ENCODE measurements at places on chromosomes 6 and 20. TPM values are rescaled to one million over a fixed set of nuclear protein-coding genes. Genes with fewer than 3 reads are reported as not detected.

GRCh38 chr6:19753826-19754225 is 83.3 kb upstream of the ID4 start:
- no peak for DNase-seq
- H3K36me3 ChIP-seq, result no peaks in the 10 kb centered on the region
- no peak overlapping the region for H3K27ac ChIP-seq
- H3K27me3 ChIP-seq, result no peaks in the 10 kb centered on the region

GRCh38 chr6:90249458-90249857 is 47.2 kb downstream of the BACH2 start:
- no peaks in the 10 kb centered on the region for H3K27me3 ChIP-seq
- H3K4me3 ChIP-seq, result no peak overlapping the region
- no peak for DNase-seq
- H3K36me3 ChIP-seq, result peaks cover 3% of the 10 kb centered on the region
- no peak overlapping the region for H3K27ac ChIP-seq

DNA sequence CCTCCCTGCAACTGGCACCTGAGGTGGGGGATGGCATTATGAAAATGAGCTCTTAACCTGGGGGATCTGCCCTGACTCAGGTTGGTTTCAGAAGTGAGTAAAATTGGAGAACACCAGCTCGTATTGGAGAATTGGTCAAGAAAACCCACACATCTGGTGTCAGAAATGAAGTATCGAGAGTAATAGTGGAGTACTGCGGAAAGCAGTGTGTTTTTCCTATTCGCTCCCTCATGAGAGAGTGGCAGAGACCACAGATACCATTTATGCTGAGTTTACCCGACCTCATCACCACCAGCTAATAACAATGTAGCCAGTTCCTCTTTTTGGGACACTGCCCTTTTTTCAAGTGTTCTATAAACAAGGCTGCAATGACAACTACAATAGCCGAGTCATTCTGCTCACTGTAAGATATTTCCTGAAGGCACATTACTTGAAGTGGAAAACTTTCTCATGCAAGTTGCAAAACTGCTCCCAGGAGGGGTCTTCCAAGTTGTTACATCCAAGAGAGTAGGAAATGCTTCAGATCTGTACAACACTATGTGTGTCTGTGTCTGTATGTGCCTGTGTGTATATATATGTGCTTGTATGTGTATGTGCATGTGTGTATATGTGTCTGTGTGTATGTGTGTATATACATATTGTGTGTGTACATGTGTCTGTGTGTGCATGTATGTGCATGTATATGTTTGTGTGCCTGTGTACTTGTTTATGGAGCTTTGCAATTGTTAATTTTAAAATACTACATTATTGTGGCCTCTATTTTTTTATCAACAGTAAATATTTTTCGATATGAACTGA is 106.0 kb upstream of the CST7 start:
- DNase-seq, result no peak
- H3K36me3 ChIP-seq, result no peaks in the 10 kb centered on the region
- H3K4me3 ChIP-seq, result no peak overlapping the region
- no peaks in the 10 kb centered on the region for H3K27me3 ChIP-seq
- no peaks in the 10 kb centered on the region for H3K4me1 ChIP-seq
- H3K27ac ChIP-seq, result no peak overlapping the region

DNA sequence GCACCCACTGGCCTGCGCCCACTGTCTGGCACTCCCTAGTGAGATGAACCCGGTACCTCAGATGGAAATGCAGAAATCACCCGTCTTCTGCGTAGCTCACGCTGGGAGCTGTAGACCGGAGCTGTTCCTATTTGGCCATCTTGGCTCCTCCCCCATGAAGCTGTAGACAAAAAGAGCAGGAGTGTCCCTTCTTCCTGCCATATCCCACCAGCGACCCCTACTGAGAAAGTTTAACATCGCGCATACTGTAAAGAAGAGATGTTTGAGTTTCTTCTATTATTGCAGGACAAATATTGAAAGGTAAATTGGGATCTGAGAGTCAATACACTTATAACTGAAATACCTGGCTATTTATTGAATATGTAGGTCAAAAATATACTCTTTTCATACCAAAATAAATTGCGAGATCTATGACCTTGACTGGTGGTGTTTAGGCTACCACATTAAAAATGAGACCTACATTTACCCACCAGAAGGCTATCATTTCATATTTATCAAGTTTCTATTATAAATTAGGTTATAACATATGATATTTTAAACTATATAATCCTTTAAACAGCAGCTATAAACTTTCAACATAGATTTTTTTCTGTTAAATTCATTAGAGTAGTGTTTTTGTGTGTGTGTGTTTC is 586.3 kb downstream of the HTR1B start:
- H3K4me3 ChIP-seq, result no peak overlapping the region
- no peaks in the 10 kb centered on the region for H3K4me1 ChIP-seq
- H3K27ac ChIP-seq, result no peak overlapping the region
- no peaks in the 10 kb centered on the region for H3K36me3 ChIP-seq

DNA sequence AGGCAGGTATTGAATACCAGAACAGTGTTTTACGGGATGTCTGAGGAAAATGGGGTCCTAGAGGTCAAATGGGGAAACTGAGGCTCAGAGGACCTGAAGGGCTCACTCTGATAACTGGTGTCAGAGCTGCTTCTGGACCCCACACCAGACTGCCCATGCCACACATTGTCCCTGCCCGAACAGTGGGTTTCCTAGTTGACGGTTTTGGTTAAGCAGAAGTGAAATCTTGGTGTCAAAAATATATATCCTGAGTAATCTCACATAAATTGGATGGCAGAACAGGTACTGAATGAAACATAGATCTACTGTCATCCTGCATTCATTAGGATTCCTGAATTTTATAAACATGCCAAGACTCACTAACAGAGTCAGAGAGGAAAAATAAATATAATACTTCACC is 16.3 kb downstream of the NOX3 start:
- peaks cover 2% of the 10 kb centered on the region for H3K4me1 ChIP-seq
- DNase-seq, result no peak
- H3K36me3 ChIP-seq, result no peaks in the 10 kb centered on the region
- H3K27me3 ChIP-seq, result no peaks in the 10 kb centered on the region
- H3K27ac ChIP-seq, result no peak overlapping the region

DNA sequence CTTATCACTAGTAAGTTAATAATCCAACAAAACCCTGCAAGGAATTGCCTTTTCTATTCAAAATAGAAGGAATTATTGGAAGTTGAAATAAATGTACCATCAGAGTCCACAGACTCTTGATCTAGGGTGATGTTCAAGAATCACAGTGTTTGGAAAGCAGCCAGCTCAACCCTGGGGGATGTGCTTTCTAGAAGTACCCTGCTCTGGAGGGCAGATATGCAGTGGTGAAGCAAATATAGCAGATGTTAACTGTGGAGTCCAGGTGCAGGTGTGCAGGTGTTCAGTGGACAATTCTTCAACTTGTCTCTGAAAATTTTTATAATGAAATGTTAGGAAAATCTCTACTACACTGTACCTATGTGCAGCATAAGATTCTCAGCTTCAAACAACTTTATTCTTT is 9.1 kb upstream of the INSM1 start:
- no peak for DNase-seq
- no peaks in the 10 kb centered on the region for H3K27me3 ChIP-seq
- H3K27ac ChIP-seq, result no peak overlapping the region
- no peaks in the 10 kb centered on the region for H3K36me3 ChIP-seq
- H3K4me1 ChIP-seq, result no peaks in the 10 kb centered on the region

GRCh38 chr6:144338951-144339700 is 54.0 kb downstream of the UTRN start:
- no peaks in the 10 kb centered on the region for H3K36me3 ChIP-seq
- peaks cover 26% of the 10 kb centered on the region for H3K4me1 ChIP-seq
- H3K4me3 ChIP-seq, result no peak overlapping the region

GRCh38 chr6:133093956-133094355 is 147.2 kb upstream of the EYA4 start:
- H3K4me1 ChIP-seq, result peaks cover 24% of the 10 kb centered on the region
- H3K27me3 ChIP-seq, result no peaks in the 10 kb centered on the region
- H3K36me3 ChIP-seq, result no peaks in the 10 kb centered on the region
- DNase-seq, result no peak
- no peak overlapping the region for H3K4me3 ChIP-seq
- no peak overlapping the region for H3K27ac ChIP-seq

- no peaks in the 10 kb centered on the region for H3K36me3 ChIP-seq
- H3K4me3 ChIP-seq, result no peak overlapping the region
- no peaks in the 10 kb centered on the region for H3K27me3 ChIP-seq
- H3K4me1 ChIP-seq, result no peaks in the 10 kb centered on the region
Measured at GRCh38 chr20:2740702-2741101, 48.1 kb downstream of the EBF4 start.

- no peak overlapping the region for H3K27ac ChIP-seq
- no peak for DNase-seq
- H3K4me3 ChIP-seq, result no peak overlapping the region
- H3K27me3 ChIP-seq, result no peaks in the 10 kb centered on the region
Measured at GRCh38 chr20:2108987-2109386, 7.4 kb downstream of the STK35 start.

GRCh38 chr20:57170343-57170742 is 96.1 kb downstream of the BMP7 start:
- no peak overlapping the region for H3K27ac ChIP-seq
- no peaks in the 10 kb centered on the region for H3K27me3 ChIP-seq
- H3K36me3 ChIP-seq, result peaks cover 4% of the 10 kb centered on the region
- H3K4me1 ChIP-seq, result peaks cover 24% of the 10 kb centered on the region

GRCh38 chr6:117546674-117547073 is 55.6 kb downstream of the GOPC start:
- peaks cover under 1% of the 10 kb centered on the region for H3K36me3 ChIP-seq
- peaks cover 18% of the 10 kb centered on the region for H3K4me1 ChIP-seq
- DNase-seq, result no peak
- no peaks in the 10 kb centered on the region for H3K27me3 ChIP-seq
- no peak overlapping the region for H3K4me3 ChIP-seq
- no peak overlapping the region for H3K27ac ChIP-seq

DNA sequence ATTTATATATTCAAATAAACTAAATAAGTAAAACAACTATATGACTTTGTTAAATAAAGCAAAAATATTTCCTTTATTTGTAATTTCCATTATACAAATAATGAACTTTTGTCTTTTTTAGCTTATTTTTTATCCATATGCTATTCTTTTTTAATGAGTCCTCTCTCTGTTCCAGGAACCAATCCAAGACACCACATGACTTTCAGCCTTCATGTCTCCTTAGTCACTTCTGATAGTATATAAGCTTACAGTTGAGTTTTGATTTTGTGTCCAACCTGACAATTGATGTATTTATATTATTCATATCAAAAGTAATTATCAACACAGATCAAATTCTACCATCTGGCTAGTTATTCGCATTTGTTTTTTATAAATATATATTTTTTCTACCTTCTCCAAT is 582.3 kb upstream of the GJE1 start:
- no peaks in the 10 kb centered on the region for H3K4me1 ChIP-seq
- H3K36me3 ChIP-seq, result no peaks in the 10 kb centered on the region
- H3K27ac ChIP-seq, result no peak overlapping the region
- DNase-seq, result no peak
- no peak overlapping the region for H3K4me3 ChIP-seq

- no peak overlapping the region for H3K27ac ChIP-seq
- H3K36me3 ChIP-seq, result no peaks in the 10 kb centered on the region
- no peak overlapping the region for H3K4me3 ChIP-seq
- H3K27me3 ChIP-seq, result no peaks in the 10 kb centered on the region
Measured at GRCh38 chr6:166106076-166106686, 61.5 kb downstream of the TBXT start.

DNA sequence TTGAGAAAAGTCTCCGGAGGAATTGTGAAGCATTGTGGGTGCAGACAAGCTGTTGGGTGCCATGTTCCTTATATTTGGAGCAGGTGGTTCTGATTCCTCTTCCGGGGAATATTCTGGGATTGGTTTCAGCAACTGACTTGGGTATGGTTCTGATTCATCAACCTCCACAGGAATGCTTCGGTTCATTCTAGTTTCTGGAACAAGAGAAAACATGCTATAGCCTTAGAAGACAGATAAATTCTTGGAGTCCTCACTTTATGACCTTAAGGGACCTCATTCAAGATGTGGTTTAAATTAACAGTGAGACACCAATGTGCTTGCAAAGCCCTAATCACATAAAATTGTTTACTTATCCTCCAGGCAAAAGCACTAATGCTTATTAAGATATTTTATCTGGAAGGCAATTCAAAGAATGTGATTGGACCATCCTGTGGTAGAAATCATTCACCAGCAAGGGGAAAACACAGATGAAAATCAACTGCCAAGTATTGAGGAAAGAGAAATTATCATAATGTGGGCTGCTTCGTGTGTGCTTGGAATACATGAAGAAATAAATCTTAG is 13.7 kb downstream of the TRAF3IP2 start:
- peaks cover 39% of the 10 kb centered on the region for H3K4me1 ChIP-seq
- no peak overlapping the region for H3K4me3 ChIP-seq
- H3K36me3 ChIP-seq, result no peaks in the 10 kb centered on the region
- no peaks in the 10 kb centered on the region for H3K27me3 ChIP-seq

- H3K36me3 ChIP-seq, result no peaks in the 10 kb centered on the region
- peak; percentile 55 for DNase-seq
- H3K4me3 ChIP-seq, result no peak overlapping the region
- H3K4me1 ChIP-seq, result no peaks in the 10 kb centered on the region
- no peaks in the 10 kb centered on the region for H3K27me3 ChIP-seq
- H3K27ac ChIP-seq, result no peak overlapping the region
Measured at GRCh38 chr6:120826253-120826652, 508.0 kb downstream of the TBC1D32 start.

The CDSN gene
- total RNA-seq, result not detected

The MAP7 gene
- 0.06 TPM for total RNA-seq

The HRH3 gene
- total RNA-seq, result 0.15 TPM

The SLC35F1 gene
- total RNA-seq, result 1.2 TPM

The WDR46 gene
- 61.5 TPM for total RNA-seq

The TMEM74B gene
- not detected for total RNA-seq

The SRMS gene
- not detected for total RNA-seq

The RAB44 gene
- total RNA-seq, result not detected

The DAAM2 gene
- 3.5 TPM for total RNA-seq

The UST gene
- total RNA-seq, result 28.9 TPM
